Left colon (tissue), 2 donors: ENCODE measurements at places on chromosomes 1 and 21. TPM values are rescaled to one million over a fixed set of nuclear protein-coding genes. Genes with fewer than 3 reads are reported as not detected.

- peak; percentile 24 for DNase-seq
Observed at GRCh38 chr1:227889047-227889862, 58.5 kb downstream of the WNT9A start.

The OR14K1 gene
- total RNA-seq: 0.61 TPM

- no peak for DNase-seq
Observed at GRCh38 chr1:90472775-90473174, 244.3 kb downstream of the BARHL2 start.

DNA sequence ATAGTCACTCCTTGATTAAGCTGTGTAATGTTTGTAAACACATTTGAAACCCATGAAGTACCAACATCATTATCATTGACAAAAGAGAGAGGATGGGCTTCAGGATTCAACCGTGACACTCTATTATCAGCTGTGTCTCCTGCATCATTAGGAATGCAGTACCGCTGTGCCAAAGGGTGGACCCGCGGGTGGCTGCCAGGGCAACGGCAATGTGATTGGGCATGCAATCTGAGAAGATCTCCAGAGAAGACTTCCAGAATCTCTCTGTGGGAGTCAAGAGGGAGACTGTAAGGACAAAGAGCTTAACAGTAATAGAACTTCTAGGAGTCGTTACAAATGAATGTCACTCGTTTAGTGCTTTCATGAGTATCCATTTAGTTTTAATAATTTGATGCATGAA, 97.9 kb downstream of the USH2A start:
- DNase-seq: no peak

The RRAGC gene
- 37.9 TPM for total RNA-seq

- DNase-seq: peak; percentile 19
Observed at GRCh38 chr21:32562426-32562825, 22.9 kb downstream of the TCP10L start.

DNA sequence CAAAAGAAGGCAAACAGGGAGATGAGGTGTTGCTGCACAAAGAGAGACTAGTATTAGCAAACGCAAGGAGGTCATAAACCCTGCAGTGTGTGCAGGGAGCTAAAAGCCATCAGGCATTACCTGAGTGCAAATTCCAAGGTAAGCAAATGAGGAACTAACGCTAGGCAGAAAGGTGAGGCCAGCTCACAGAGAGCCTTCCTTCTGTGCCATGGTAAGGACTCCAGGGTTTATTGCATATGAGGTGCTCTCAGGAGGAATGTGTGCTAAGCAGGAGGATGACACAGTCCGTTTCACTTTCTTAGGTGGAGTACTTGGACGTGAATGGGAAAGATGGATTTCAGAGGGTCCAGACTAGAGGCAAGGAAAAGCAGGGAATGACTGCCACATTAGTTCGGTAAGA, 44.6 kb upstream of the MYBPHL start:
- peak; percentile 65 for DNase-seq

DNA sequence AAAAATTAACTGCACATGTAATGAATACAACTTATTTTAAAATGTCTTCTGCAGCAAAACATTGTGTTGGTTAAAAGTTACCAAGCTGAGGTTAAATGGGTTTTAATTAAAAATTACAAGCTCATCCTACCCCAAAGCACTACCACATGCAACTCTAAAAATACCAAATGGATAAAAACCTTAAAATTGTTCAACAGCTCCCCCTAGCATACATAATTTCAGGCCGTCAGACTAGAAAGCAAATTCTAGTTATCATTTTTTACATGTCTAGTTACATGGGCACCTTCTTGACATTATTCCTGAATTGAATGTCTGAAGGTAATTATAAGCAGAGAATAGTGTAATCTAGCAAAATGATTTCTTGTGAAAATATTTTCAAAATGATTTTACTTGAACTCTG, 176.5 kb downstream of the C1orf21 start:
- DNase-seq: no peak

The SMCP gene
- not detected for total RNA-seq

DNA sequence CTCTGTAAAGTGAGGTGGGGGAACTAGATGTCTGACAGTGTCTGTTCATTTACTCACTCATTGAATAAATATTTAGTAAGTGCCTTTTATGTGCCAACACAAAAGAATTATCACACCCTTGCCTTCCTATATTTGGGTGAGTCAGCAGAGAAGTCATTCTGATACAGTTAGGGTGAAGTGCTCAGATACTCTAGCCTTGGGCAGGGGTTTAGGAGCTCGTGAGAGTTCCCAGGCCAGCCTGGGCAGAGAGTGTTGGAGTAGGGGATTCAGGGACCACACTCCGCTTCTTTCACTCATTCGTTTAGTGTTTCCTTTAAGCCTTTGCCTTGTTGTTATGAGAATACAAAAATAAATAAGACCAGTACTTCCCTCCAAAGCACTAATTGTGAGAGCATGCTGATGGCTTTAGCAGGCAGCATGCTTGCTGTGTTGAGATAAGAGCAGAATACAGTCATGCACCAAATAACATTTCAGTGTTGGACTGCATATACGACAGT, 83.9 kb downstream of the DYRK1A start:
- DNase-seq: no peak

GRCh38 chr1:111624382-111624781, 4.8 kb downstream of the RAP1A start:
- no peak for DNase-seq

GRCh38 chr21:36552434-36552785, 72.5 kb upstream of the CLDN14 start:
- no peak for DNase-seq

- no peak for DNase-seq
Observed at GRCh38 chr1:65420590-65421350, at the start of the genes LEPR and LEPROT. LEPR (plus strand) TSS chr1:65420668; CDS start chr1:65565566, 144,898 bp downstream. LEPROT (plus strand) TSS chr1:65420668; CDS start chr1:65420725, 57 bp downstream.

The RGS18 gene
- 0.46 TPM for total RNA-seq

GRCh38 chr1:241531195-241532161, 700 bp upstream of the KMO start:
- DNase-seq: no peak

GRCh38 chr1:242402956-242403355, 121.5 kb downstream of the PLD5 start:
- no peak for DNase-seq

DNA sequence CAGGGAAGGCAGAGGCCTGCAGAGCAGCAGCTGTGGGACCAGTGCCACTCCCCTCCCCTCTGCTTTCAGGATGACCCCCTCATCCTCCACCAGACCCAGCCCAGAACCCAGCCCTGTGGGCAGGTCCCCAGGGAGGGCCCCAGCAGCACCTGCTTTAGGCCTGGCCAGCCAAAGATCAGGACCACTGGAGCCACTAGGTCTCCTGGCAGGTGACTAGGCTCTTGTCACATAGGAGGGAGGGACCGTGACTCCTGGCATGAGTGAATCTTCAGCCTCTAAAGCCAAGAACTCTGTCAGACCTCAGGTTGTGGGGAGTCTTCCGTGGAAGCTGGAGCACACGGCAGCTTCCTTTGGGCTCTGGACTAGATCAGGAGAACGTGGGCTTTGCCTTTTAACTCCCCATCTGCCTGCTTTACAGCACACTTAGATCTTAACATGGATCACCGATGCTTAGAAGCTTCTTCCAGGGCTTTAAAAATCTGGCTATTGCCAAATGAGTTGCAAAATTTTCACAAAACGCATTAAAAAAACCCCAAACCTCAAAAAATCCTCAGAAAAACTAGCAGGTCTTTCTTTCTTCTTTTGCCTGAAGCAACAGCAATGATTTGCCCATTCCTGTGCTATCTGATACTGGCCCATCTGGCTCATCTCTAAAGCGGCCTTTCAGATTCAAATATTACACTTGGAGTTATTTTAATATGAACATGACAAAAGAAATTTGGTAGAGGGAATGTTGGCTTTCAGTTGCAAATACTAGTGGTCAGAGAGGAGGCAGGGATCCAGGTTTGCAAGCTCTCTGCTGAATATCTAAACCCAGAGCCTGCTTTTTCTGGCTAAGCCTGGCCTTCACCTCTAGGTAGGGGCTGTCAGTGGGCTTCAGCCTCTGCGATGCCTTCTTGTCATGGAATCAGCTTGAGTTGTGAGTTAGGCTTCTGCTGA, 235.2 kb downstream of the SDCCAG8 start:
- DNase-seq: no peak

GRCh38 chr1:39183503-39184353, 20.8 kb upstream of the MACF1 start:
- peak; percentile 70 for DNase-seq

The CEP350 gene
- total RNA-seq: 49.7 TPM

- DNase-seq: no peak
Observed at GRCh38 chr1:7192453-7192852, 407.2 kb downstream of the CAMTA1 start.

DNA sequence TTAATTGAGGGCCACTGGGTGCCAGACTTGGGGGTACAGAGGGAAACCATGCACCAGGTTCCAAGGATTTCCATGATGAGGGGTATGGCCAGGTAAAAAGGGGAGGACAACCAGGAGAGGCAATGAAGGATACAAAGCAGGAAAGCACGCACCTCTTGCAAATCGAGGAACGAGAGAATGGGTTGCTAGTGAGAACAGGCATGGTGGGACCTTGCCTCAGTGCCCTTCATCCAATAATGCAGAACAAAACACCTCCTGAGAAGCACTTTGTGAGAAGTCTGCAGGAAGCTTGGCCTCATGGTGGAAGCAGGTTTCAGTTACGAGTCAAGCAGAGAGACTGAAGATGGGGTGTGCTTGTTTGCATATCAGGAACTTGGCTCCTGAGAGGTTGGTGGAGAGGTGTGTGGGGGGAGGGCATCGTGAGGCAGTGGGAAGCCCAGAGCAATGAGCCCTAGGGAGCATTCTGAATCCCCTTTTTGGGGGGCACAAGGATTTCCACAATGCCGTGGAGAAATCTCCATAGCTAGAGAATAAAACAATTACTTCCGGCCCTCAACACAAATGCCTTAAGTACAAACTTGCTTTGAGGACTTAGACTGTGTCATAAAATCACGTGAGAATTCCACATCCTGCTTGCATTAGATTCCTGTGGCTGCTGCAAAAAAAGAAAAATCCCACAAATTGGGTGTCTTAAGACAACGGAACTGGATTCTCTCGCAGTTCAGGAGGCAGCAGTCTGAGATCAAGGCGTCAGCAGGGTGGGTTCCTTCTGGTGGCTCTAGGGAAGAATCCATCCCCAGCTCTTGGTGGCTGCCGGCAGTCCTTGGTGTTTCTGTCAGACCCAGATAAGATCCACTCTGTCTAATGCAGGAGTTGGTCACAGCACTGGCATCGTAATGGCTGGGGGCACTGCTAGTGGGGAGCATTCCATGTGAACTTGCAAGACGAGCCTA, 54.9 kb upstream of the BACE2 start:
- no peak for DNase-seq

The CD1D gene
- 8.2 TPM for total RNA-seq

GRCh38 chr1:165355139-165355976, 1.2 kb downstream of the LMX1A start:
- DNase-seq: no peak

GRCh38 chr1:56557746-56558145, 21.6 kb downstream of the PLPP3 start:
- DNase-seq: no peak

GRCh38 chr1:201608635-201609395, 69.9 kb downstream of the NAV1 start:
- no peak for DNase-seq

- no peak for DNase-seq
Observed at GRCh38 chr1:193841857-193842256, 655.4 kb upstream of the B3GALT2 start.

DNA sequence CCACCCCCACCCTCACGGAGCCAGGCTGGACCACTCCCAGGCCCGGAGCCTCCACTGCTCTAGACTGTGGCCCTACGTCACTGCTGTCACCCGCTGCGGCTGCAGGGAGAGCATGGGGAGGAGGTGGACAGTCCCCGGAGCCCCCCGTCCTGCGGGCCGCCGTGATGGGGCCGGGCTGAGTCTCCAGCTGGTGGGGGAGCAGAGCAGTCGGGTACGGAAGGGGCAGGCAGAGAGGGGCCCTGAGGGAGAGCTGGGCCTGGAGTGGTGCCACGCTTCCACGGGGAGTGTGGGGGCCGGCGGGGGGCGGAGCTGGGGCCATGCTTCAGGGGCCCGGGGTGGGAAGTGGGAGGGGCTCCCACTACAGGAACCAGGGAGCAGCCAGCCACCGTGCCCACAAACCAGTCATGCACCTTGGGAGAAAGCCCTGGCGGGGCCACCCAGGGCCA, 98.9 kb upstream of the KCNK1 start:
- no peak for DNase-seq

The CFHR1 gene
- total RNA-seq: not detected

DNA sequence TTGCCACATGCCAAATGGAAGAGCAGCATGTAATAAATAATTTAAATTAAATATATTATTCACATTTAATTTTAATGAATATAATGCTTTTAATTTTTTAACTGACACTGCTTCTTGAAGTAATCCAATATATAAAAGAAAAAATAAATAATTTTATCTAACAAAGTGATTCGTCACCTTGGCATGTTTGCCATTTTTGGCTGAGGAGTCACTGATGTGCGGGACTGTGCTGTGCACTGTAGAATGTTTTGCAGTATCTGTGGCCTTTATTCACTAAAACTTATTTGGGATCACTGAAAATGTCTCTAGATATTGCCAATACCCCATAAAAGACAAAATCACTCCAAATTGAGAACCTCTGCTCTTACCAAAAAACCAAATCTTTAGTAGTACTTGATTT, 807.8 kb downstream of the BRINP3 start:
- DNase-seq: no peak

DNA sequence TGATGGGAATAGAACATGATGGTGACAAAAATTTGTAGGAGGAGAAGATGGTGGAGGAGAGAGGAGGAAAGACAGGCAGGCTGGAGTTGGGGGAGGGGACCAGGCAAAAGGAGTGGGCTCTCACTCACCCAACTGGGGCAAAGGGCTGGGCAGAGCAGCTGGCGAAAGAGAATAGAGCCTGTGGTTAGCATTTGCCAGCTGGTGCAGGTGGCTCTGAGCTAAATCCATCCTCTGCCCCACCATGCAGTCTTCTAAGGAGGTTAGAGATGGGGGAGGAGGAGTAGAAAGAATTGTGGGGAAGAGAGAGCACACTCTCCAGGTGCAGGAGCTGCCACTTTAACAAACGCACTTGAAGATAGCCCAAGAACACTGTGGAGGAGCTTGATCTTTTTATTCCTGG, 27.6 kb upstream of the SLAMF1 start:
- peak; percentile 48 for DNase-seq

The RNU1-1 gene
- 5,589 TPM for total RNA-seq

DNA sequence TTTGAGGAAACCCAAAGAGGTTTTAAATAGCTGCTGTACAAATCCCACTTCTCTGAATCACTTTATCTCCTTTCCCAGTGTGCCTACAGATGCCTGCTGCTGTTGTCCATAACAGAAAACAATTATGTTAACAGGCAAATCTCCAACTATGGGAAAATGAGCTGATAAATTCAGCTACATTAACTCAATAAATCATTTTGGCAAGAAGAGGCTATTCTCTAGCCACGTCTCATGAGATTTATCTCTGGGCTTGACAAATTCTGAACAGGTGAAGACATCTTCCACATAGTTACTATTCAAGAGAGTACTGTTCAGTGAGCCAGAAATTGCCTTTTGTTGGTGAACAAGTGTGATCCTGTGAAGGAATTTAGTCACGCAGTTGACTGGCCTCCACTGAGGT, 327.1 kb upstream of the FMN2 start:
- DNase-seq: no peak

The SYT14 gene
- total RNA-seq: not detected

GRCh38 chr1:169570172-169570574, 16.1 kb downstream of the F5 start:
- no peak for DNase-seq

The SYPL2 gene
- total RNA-seq: 0.87 TPM

The VAV3 gene
- 102 TPM for total RNA-seq

The RHCE gene
- total RNA-seq: not detected

The DIPK1A gene
- 14.0 TPM for total RNA-seq

The LDLRAD2 gene
- total RNA-seq: 0.39 TPM

The TFB2M gene
- 12.3 TPM for total RNA-seq

GRCh38 chr1:108117237-108117636, 82.9 kb downstream of the SLC25A24 start:
- no peak for DNase-seq

GRCh38 chr1:18811733-18812452, 47.6 kb downstream of the TAS1R2 start:
- no peak for DNase-seq
